ENCODE measurements at places on chromosomes 16 and 17.

- no peak for DNase-seq
Measured at GRCh38 chr17:41334385-41335305, 16.0 kb downstream of the KRT33A start.

GRCh38 chr17:40526668-40527067 lies 25.2 kb upstream of the TNS4 start:
- no peak for DNase-seq

GRCh38 chr16:76970745-76971099 lies 220.3 kb upstream of the MON1B start:
- DNase-seq = no peak

GRCh38 chr16:84220851-84221250 lies 19.0 kb downstream of the KCNG4 start:
- no peak for DNase-seq

DNA sequence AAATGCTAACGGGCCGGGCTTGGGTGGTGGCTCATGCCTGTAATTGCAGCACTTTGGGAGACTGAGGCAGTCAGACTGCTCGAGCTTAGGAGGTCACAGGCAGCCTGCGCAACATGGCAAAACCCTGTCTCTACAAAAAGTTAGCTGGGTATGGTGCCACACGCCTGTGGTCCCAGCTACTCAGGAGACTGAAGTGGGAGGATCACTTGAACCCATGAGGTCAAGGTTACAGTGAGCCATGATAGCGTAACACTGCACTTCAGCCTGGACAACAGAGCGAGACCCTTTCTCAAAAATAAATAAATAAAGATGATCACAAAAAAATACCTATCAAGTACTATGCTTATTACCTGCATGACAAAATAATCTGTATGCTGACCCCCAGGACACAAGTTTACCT lies 46.3 kb upstream of the INTS2 start:
- DNase-seq = no peak

DNA sequence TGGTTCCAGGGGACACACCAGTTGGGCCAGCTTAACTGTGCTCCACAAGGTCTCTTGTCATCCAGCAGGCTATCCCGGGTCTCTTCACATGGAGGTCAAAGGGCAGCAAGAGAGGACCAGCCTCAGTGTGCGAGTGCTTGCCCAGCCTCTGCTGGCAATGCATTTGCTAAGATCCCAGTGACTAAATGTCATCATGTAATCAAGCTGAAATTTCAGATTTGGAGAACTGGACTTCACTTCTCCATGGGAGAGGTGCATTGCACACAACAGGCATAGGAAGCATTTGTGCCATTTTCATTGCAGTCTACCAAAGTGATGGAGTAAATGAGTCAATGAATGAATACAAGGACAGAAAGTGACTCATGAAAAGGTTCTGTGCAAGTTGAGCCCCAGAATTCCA lies 51.2 kb upstream of the KDM8 start:
- no peak for DNase-seq

DNA sequence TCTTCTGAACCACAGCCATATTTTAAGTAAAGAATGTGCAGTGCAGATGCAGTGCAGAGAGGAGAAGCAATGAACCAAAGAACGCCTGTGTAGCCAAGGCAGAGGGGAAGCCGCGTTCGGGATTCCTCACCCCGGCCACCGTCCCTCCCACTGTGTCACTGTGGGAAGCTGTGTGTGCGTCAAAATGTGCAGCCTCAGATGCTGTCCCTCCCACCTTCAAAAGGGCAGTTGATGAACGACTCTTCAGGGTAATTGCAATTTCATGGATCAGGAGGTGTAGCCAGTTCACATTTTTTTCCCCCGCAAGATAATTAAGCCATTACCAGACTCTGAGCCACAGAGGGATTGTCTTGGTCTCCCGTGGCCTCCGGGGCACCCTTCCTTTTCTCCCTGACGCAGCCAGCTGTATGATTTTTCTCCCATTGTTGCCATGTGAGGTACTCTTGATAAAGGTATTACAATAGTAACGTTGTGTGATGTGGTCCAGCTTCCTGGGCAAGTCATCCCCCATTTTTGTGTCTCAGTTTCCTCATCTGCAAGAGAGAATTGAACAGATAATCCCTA lies 190.0 kb downstream of the FOXL1 start:
- DNase-seq = no peak

- no peak for DNase-seq
Measured at GRCh38 chr17:72234985-72235384, 114.2 kb downstream of the SOX9 start.

All from NCI-H1105 (cell line).